ENCODE measurements at places on chromosomes 1 and 21. TPM values are rescaled to one million over a fixed set of nuclear protein-coding genes. Genes with fewer than 3 reads are reported as not detected.
A peak's percentile ranks its signal among the peaks of the same experiment; 100 is the strongest.

- no peak for DNase-seq
Measured at GRCh38 chr1:234494049-234494448, 15.1 kb upstream of the TARBP1 start.

DNA sequence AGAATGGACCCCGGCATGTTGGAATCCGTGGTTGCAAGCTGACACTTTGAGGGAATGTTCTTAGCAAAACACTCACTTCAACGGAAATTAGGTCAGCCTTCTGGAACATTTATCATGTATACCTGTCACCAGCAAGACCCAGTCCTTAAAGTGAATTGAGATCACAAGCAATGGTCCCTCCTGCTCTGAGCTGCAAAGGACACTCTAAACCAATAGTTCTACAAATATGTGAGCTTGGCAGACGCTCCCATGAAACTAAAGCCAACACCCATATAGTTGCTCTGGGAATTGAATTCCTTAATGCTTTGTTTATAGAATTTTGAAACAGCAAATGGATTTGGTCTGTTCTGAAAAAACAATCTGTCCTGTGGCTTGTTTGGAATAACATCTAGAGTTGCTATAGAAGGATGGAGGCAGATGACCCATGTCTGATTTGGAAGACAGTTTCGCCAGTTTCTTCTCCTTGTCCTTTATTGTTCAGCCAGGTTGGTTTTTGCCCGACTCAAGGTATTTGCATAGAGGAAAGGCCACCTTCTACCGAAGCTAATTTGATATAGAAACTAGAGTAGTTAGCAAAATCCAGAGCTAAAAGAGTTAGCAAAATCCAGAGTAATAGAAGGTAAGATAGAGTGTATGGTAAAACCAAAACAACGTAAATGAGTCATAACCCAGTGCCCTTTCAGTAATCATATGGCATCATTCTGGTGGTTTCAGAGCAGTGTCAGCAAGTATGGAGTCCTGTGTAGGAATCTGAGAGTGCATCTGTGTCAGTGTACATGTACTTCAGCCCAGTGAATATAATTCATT, 236.2 kb downstream of the NFIA start:
- no peak for DNase-seq

DNA sequence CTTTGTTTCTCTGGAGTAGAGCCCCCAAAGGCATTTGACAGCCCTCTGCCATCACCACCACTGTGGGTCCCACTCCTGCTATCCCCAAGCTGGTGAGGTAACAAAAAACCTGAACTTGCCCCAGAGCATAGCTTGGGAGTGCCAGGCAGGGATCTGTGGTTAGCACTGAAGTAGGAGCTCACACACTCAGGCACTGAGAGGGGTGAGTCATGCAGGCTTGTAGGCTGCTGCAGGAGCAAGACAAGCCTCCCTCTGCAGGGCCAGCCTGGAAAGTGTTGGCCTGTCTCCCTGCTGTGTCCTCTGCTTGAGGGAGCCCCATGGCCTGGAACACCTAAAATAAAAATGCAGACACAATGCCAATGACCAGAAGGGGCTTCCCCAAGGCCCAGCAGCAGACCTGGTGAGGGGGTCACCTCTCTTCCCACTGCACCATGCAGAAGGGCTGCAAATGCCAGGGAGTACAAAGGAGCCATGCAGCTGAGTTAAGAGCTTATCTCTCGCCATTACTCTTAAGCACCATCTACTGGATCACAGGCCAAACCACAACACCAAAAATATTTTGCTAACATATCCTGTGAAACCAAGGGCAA, 108.9 kb upstream of the POGK start:
- no peak for DNase-seq

- DNase-seq: peak; percentile 78
Measured at GRCh38 chr1:19425646-19426239, 59.6 kb downstream of the CAPZB start.

GRCh38 chr1:1361982-1362423, 3.6 kb upstream of the MXRA8 start:
- peak; percentile 41 for DNase-seq

SPRR3 gene
- total RNA-seq: not detected

PADI1 gene
- total RNA-seq: not detected

Data from left lobe of liver (tissue), 2 donors.